Activated CD8-positive, alpha-beta memory T cell treated with anti-CD3 and anti-CD28 coated beads for 4 hours (primary cell): ENCODE measurements at places on chromosomes 12 and 14.

DNA sequence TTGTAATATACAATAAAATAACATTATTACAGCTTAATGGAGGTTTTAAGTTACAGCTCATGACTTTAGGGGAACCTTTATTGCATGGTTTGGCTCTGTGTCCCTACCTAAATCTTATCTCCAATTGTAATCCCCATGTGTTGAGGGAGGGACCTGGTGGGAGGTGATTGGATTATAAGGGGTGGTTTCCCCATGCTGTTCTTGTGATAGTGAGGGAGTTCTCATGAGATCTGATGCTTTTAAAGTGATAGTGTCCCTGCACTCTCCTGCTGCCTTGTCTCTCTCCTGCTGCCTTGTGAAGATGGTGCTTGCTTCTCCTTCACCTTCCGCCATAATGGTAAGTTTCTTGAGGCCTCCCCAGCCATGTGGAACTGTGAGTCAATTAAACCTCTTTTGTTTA, 132.1 kb upstream of the SYT1 start:
- DNase-seq = no peak

- no peak for DNase-seq
Observed at GRCh38 chr14:90198541-90199060, 57.8 kb upstream of the PSMC1 start.

GRCh38 chr12:93778306-93778705, 101.1 kb downstream of the CRADD start:
- DNase-seq = no peak

DNA sequence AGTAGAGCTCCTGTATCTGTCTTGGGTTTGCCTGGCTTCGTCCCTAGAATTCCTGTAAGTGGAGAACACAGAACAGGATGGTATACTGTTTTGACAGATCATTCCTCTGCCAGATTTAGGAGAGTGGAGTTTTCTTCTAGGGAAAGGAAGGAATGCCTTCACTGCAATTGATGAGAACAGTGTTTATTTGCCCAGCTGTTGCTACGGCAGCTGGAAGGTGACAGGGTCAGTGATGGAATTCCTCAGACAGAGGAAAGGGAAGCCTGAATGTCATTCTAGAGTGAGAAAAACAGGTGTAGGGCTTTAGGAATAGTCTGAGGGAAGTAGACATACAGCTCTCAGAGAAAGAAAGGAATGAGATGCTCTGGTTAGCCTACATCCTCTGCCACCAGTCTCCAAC, 11.7 kb downstream of the CSRNP2 start:
- no peak for DNase-seq

GRCh38 chr12:51323317-51323960, 535 bp downstream of the BIN2 start:
- peak; percentile 29 for DNase-seq

DNA sequence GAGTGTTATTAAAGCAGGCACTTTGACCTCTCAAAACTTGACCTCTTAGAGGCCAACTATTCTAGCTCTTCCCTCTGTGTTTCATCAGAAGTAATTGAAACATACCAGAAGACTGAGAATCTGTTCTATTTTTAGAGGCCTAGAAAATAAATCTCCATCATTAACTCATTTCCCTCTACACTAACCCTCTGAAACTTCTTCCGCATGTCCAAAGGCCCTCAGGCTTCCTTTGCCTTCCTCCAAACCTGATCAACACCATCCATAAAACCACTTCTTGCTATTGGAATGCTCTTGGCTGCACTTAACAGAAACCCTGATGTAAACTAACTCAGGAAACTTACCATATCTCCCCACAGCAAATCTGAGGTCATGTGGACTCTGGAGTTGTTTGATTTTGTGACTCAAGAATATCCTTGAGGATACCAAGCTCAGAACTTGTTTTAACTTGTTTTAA, 196.4 kb downstream of the RPAP3 start:
- no peak for DNase-seq

DNA sequence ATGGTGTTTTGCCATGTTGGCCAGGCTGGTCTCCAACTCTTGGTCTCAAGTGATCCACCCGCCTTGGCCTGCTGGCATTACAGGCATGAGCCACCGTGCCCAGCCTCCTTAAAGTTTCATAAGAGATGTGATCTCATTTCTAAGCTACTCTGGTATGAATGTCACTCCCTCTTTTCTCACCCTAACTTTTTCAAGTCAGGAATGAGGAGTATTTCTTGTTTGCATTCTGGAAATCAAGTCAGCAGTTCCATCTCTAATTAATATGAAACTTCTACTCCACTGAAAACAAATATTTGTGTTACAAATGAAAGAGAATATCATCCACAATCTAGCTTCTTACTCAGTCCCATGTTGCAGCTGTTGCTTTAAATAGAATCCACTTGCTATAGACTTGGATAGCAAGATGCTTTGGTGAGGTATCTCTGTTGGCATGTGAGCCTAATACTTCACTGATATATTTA, 61.3 kb downstream of the ARF6 start:
- DNase-seq = no peak

- DNase-seq = no peak
Observed at GRCh38 chr14:75715926-75716780, 55.1 kb downstream of the TTLL5 start.

GRCh38 chr12:88188180-88188579, 46.1 kb downstream of the TMTC3 start:
- no peak for DNase-seq

- DNase-seq = no peak
Observed at GRCh38 chr14:31261859-31262731, 54.5 kb upstream of the HECTD1 start.

GRCh38 chr14:61472011-61472672, 150.8 kb downstream of the PRKCH start:
- DNase-seq = no peak

DNA sequence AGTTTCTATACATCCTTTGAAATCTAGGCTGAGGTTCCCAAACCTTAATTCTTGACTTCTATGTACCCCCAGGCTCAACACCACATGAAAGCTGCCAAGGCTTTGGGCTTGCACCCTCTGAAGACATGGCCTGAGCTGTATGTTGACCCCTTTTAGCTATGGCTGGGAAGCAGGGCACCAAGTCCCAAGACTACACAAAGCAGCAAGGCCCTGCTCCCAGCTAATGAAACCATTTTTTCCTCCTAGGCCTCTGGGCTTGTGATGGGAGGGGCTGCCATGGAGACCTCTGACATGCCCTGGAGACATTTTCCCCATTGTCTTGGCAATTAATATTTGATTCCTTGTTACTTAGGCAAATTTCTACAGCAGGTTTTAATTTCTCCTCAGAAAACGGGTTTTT, 207.0 kb downstream of the ADAMTS20 start:
- no peak for DNase-seq

- no peak for DNase-seq
Observed at GRCh38 chr12:122528582-122528981, 1.5 kb downstream of the KNTC1 start.

DNA sequence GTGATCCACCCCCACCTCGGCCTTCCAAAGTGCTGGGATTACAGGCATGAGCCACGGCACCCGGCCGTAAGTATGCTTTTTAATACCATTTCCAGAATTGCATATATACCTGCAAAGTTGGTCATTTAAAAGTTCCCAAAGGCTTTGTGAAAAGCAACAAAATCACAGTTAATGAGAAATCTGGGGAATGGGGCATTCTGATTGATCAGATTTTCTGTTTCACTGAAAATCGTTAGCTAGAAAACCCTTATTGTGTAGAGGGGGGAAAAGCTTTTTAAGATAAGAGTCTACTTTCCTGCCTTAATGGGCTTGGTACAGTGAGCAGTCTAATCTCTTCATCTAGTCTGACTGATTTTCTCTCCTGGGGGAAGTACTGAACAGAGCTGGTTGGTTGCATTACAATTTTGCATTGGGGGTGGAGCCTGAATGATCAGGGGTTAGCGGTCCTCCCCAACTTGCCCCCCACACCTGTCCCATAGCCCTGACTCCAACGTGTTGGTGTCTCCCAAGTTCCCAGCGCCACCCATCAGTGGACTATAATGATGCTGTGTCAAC, 23.8 kb downstream of the IL31 start:
- DNase-seq = no peak

- no peak for DNase-seq
Observed at GRCh38 chr12:21656905-21657325, 727 bp downstream of the LDHB start.

DNA sequence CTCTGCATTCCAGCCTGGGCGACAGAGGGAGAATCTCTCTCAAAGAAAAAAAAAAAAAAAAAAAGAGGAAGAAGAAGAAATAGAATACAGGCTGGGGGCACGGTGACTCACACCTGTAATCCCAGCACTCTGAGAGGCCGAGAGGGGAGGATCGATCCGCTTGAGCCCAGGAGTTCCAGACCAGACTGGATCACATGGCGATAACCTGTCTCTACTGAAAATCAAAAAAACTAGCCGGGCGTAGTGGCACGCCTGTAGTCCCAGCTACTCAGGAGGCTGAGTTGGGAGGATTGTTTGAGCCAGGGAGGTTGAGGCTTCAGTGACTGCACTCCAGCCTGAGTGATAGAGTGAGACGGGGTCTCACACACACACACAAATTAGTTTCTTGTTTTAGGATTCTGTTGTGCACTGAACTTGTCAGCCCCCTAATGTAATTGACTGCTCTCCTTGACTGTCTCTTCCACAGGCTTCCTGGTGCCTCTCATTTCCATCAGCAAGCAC, 963 bp upstream of the TINF2 start:
- DNase-seq = no peak

DNA sequence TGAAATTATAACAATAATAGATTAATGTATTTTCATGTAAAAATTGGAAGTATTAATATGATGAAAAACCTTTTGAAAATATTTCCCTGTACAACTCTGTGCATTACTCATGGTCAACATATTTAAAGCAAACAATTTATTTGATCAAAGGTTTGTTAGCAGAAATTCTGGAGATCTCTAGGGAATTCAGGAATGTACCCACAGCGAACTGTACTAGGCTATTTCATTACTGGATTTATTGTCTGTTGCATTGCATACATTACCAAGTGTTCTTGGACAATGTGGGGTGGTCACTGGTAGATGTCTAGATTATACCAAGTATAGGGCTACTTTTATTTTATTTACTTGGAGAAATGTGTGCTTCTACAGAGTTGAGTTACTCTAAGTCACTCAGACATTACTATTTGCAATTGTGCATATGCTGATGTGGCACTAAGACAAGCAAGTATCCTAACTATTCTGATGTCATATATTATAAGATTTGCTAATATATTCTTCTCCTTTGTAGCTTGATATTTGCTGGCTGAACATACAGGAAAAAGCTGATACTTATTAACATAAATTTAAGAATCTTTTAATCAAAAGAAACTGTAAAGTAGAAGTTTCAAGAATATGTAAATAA, 323.3 kb downstream of the CCER1 start:
- DNase-seq = no peak

- DNase-seq = no peak
Observed at GRCh38 chr14:101019990-101020710, 116.6 kb upstream of the RTL1 start.

DNA sequence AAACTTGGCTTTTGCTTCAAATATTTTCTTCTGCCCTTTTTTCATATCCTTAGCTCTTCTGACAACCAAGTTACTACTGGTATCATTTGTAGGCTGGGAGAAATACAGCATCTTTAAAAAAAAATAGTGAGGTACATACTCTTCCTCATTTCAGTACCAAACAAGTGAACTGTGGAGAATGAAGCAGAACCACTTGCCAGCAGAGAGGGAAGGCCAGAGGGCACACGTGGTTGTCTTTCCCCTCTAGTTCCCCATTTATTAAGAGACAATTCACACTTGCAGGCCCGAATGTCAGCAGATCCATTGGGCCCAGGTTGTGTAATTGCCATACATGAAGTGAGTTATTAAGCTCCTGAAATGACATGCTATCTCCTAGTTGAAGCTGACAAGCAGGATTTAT, 3.2 kb downstream of the SUSD6 start:
- no peak for DNase-seq

GRCh38 chr14:100384819-100385813, 62.0 kb downstream of the SLC25A47 start:
- DNase-seq = no peak

- DNase-seq = no peak
Observed at GRCh38 chr12:112803620-112804282, 12.2 kb downstream of the RPH3A start.

- DNase-seq = no peak
Observed at GRCh38 chr14:90277581-90278198, 21.3 kb downstream of the PSMC1 start.

DNA sequence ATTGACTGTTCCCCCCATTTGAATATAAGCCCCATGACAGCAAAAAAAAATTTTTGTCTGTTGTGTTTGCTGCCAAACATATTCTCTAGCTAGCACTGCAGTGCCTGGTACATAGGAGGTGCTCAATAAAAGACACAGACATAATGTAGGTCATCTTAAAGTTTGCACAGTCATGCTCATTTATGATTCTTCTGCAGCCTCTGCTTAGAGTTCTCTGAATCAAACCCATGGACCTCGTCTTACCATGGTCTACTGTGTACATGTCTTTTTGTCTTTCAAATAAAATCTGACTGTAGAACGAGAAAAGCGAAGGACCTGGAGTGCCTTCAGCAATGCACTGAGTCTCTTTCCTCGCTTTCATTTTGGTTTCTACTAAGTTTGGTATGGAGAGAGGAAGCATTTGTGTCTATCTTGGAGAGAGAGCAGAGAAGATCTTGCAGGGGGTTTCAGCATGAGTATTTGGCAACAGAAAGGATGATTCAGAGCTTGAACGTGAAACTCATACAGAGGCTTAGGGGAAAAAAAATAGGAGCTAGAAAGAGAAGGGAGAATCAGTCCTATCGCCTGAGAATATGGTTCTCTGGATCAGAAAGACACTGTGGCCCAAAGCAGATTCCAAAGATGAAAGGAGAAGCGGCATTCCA, 38.8 kb upstream of the TMCC3 start:
- no peak for DNase-seq

DNA sequence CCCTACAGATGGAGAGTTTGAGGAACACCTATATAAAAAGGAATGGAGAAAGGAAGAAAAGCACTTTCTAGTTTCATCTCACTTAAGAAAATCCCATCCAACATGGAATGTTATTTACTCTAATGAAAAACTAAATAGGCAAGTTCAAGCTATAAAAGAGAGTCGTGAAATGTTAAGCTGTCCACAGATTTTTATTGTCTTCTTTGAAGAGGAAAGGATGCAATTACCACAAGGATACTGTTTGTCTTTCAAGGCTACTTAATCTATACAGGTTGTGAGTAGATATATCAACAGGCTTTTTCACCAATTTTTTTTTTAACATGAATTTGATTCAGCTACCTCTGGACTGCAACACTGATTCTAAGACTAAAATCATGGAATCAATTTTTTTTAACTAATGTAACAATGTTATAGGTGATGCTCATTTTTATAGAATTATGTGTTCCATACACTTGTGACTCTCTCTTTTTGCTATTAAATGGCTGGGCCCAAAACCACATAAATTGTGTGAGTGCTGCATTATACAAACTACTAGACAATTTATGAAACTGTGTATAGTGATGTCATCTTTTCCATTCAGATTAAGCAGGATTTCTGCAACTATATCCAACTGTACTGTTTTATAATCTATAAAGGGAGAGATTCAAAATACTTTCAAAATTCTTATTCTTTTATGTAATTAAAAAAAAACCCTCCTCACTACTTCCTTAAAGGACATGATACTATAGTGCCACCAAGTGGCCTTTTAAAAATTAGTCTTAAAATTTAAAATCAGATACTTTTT, 26.8 kb upstream of the BMAL2 start:
- no peak for DNase-seq

- DNase-seq = no peak
Observed at GRCh38 chr12:129870796-129871195, 33.0 kb downstream of the TMEM132D start.
